Activated naive CD4-positive, alpha-beta T cell treated with Interleukin-2 at 50 U/mL for 16 hours (primary cell): ENCODE measurements at places on chromosomes 3 and 15.
A peak's percentile ranks its signal among the peaks of the same experiment; 100 is the strongest.

DNA sequence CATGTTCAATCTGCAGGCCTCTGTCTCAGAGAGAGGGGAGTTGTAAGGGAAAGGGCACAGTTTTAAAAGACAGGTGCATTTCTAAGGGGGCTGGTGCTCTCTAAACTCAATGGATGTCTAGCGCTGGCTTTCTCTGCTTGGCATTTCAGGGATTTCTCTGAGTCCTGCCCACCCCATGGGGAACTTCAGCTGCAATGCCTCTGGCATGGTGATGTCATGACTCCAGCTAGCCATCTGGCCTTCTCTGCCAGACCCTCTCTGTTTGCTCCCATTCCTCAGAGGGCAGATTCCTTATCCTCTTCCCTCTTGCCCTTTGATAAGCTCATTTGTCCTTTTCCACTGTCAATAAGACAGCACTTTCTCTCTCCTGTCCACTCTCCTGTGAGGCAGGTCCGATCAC is 40.8 kb downstream of the RPLP1 start:
- DNase-seq: no peak

DNA sequence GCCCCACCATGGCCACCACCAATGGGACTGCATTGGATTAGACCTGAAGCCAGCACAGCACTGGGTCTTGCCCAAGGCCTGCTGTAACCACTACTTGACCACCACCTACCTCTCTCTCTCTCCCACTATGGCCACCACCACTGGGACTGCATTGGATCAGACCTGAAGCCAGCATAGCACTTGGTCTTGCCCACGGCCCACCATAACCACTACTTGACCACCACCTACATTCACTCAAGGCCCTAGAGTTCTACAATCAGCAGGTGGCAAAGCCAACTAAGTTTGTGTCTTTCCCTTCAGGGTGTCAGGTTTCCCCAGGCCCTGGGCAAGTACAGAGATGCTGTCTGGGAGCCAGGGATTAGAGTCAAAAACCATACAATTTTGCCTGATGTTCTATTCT is 57.6 kb downstream of the ESYT3 start:
- DNase-seq: no peak

GRCh38 chr15:85619992-85620689 is 174.6 kb downstream of the KLHL25 start:
- DNase-seq: peak; percentile 53

GRCh38 chr3:177287231-177287630 is 89.9 kb upstream of the TBL1XR1 start:
- no peak for DNase-seq

GRCh38 chr3:182725372-182726251 is 67.7 kb upstream of the ATP11B start:
- DNase-seq: no peak

GRCh38 chr3:155702745-155703591 is 41.9 kb downstream of the PLCH1 start:
- no peak for DNase-seq

GRCh38 chr3:65497846-65498245 is 540.9 kb downstream of the MAGI1 start:
- DNase-seq: no peak

DNA sequence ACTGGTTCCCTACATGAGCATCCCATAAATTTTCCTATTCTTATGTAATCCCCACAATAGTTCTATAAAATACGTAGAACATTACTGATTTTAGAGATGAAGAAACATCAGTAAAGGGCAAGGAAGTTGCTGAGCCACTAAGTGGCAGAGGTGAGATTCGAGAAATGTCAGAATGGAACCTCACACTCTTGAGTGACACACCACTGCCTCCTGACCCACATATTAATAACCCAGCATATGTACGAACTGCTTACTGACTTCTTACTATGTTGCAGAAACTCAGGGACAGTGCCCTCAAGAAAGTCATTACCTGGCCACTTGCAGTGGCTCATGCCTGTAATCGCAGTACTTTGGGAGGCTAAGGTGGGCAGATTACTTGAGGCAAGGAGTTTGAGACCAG is 1022.4 kb downstream of the FHIT start:
- no peak for DNase-seq

- peak; percentile 44 for DNase-seq
Measured at GRCh38 chr3:197791892-197792647, 1.0 kb downstream of the LRCH3 start.

GRCh38 chr3:85785766-85786165 is 827.0 kb downstream of the CADM2 start:
- no peak for DNase-seq

DNA sequence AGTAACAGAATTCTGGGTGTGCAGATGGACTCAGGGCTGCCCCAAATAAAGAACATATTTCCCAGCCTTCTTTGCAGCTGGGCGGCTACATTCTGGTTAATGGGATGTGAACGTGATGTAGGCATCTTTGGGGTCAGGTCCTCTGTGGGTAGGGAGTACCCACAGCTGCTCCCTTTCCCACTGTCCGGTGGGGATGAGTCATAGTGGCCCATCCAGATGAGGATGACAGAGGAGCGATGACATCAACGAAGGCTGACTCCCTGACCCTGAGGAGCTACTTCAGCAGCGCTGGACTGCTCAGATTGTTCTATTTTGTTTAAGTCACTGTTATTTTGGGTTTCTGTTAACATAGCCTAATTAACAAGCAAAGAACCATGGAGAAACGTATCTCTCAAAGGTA is 38.0 kb downstream of the SRPRB start:
- DNase-seq: no peak

- DNase-seq: no peak
Measured at GRCh38 chr3:183968666-183969245, 48.9 kb downstream of the ABCC5 start.

DNA sequence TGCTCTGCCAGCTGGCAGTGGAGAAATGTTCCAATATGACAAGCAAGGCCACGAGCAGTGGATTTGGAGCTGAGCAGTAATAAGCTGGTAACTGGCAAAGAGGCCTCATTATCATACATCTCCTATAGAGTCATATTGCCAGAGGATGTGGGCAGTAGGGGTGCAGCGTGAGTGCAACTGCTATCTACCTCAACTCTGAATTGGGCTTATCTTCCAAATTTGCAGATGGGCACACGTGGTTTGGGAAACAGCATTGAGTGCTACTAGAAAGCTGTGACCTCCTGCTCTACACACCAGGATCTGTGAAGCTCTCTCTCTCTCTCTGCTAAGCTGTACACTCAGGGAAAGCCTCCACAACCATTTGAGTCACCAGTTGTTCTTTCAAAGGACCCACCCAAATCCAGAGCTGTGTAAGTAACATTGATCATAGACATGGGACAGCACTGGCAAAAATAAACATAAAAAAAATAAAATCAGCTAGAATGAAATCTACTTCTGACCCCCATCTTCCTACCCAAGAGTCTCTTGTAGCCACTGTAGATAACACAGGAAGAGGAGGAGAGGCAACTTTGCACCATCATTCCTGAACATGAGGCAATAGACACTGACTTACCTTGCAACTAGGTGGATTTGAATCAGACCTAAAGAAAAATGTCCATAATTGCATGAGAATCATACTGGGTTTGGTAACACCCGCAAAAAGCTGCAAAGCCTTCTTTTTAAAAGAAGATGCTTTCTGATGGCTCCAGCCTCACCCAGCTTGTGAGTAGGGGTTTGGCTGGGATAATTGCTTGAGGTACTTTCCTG is 82.9 kb upstream of the THBS1 start:
- no peak for DNase-seq

- DNase-seq: no peak
Measured at GRCh38 chr3:64460141-64460730, 227.6 kb downstream of the ADAMTS9 start.

DNA sequence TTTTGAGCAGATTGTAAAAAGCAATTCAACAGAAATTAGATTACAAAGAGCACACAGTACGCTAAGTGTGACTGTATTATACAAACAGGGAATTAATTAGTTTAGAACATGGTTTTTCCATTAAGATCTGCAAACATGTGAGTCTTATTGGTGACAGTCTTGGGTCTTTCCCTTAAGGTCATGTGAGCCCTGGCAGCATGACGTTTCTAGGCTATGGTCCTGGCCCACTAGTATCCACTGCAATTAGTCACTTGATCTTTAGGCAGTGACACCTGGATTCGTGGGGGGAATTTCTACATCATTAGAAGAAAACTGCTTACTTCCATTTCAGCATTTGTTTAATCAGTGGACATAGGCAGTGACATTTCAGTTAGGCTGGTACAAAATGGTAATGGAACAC is 360.2 kb upstream of the NR2F2 start:
- DNase-seq: no peak

GRCh38 chr3:177026505-177027277 is 170.6 kb downstream of the TBL1XR1 start:
- DNase-seq: no peak

DNA sequence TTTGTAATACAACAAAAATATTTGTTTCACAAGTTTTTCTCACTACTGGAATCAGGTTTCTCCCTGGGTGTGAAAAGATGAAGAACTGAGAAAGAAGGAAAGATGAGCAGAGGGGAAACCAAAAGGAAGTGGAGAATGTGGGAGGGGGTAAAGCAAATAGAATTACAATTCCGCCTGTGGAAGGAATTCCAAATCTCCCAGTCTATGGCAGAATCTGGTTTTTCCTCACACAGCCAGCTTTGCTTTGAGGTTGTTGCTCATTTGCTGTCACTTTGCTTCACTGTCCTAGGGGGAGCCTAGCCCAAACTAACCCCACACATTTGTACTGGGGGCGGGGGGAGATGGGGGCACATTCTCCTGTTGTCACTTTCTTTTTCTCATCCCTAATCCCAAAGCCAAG is 43.9 kb downstream of the RPL22L1 start:
- no peak for DNase-seq

- no peak for DNase-seq
Measured at GRCh38 chr3:42934910-42935309, 29.0 kb downstream of the ZNF662 start.

GRCh38 chr15:31027910-31028578 is 36.6 kb upstream of the MTMR10 start:
- no peak for DNase-seq

DNA sequence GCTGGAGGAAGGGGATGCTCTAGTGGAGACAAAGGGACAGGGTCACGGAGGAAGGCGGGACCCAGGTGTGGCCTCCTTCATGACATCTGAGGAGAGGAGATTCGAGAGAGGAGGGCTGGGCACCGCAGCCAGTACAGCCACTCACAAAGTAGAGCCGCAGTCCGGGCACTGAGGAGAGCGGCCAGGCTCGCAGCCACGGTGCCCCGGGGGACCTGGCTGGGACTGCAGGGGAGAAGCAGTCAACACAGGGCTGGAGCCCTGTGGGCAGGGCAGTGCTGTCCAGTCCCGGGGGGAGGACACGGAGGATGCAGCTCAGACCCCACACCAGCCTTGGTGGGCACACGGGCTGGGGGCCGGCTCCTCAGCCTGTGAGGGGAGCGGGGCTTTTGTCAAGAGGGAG is 40.3 kb downstream of the HMCES start:
- DNase-seq: no peak

DNA sequence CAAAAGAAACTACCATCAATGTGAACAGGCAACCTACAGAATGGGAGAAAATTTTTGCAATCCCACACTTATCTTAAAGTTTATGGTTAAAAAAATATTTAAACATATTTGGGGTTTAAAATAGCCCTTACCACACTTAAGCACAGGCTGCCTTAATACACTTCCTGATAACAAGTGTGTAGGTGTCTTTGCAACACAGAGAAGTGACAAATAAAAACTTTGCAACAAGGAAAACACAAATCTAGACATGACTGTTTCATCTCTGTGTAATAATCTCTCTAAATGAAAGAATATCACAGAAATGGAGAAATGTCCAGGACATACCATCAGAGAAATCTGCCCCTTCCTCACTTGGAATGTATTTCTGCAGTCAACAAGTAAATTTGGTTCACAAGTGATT is 464.1 kb upstream of the ARHGEF26 start:
- no peak for DNase-seq

- DNase-seq: no peak
Measured at GRCh38 chr15:68775671-68776476, 44.8 kb downstream of the ANP32A start.

DNA sequence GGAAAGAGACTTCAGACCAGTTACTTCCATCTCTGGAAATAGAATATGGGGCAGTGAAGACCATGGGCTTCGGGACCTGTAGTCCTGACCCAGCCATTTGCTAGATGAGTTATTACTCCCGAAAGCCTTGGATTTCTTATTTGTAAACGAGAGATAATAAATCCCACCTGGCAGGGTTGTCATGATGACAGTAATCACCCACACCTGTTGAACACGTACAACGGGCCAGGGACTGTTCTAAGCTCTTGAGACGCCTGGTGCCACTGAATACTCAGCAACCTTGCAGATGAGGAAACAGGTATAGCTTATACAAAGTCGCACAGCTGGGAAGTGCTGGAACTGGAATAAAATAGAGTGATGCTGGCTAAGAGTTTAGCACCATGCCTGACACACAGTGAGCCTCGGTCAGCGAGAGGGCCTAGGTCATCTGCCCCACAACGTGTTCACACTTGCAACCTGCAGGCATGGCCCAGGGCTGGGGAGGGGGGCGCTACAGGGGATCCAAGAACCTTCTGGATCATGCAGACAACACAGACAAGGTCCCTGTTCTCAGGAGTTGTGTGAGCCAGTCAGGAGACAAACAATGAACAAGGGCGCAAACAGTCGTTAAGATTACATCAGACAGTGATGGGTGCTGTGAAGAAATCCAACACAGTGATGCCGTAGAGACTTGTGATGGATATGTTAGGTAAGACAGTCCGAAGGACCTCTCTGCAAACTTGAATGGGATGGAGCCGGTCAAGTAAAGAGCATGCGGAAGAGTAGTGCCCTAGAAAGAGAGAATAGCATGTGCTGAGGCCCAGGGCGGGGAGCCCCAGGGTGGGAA is 89.2 kb downstream of the CORO2B start:
- DNase-seq: no peak

GRCh38 chr3:40885430-40885829 is 313.9 kb upstream of the CTNNB1 start:
- no peak for DNase-seq

DNA sequence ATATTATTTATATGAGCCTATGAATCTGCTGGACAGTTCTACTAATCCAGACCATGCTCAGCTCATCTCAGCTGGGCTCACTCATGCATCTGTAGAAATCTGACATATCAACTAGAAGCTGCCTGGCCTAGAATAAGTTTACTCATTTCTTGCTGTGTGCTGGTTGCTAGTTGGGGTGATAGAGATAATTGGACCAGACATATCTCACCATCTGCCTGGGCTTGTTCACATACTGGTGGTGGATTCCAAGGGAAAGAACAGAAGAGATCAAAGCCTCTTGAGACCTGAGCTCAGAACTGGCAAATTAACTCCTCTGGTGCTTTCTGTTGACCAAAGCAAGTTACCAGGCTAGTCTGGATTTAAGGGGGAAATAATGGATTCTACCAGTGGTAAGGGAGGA is 109.1 kb downstream of the NSUN3 start:
- no peak for DNase-seq

GRCh38 chr15:63264688-63265293 is 12.6 kb upstream of the APH1B start:
- no peak for DNase-seq

DNA sequence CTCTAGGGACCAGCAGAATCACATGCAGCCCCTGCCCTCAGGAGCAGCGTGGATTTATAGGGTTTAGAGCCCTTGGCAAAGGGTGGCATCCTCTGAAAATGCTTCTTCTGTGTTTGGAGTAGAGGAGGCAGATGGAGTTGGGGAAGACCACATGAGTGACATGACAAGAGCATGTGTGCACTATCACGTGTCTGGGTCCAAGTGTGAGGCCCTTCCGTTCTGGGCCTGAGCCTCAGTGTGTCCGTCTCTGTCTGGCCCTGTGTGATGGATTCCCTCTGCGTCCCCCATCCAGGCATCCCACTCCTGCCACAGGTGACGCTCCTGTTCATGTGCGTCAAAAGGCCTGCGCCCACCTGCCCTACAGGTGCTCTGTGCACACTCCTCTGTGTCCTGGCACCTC is 30.1 kb downstream of the FGD5 start:
- no peak for DNase-seq

GRCh38 chr3:44321335-44321734 is 17.2 kb upstream of the TCAIM start:
- no peak for DNase-seq
